AG09319 (cell line): ENCODE measurements at places on chromosomes 16 and 17.
A peak's percentile ranks its signal among the peaks of the same experiment; 100 is the strongest.

GRCh38 chr16:5490499-5490898, 392.9 kb upstream of the EEF2KMT start:
- no peak for DNase-seq

DNA sequence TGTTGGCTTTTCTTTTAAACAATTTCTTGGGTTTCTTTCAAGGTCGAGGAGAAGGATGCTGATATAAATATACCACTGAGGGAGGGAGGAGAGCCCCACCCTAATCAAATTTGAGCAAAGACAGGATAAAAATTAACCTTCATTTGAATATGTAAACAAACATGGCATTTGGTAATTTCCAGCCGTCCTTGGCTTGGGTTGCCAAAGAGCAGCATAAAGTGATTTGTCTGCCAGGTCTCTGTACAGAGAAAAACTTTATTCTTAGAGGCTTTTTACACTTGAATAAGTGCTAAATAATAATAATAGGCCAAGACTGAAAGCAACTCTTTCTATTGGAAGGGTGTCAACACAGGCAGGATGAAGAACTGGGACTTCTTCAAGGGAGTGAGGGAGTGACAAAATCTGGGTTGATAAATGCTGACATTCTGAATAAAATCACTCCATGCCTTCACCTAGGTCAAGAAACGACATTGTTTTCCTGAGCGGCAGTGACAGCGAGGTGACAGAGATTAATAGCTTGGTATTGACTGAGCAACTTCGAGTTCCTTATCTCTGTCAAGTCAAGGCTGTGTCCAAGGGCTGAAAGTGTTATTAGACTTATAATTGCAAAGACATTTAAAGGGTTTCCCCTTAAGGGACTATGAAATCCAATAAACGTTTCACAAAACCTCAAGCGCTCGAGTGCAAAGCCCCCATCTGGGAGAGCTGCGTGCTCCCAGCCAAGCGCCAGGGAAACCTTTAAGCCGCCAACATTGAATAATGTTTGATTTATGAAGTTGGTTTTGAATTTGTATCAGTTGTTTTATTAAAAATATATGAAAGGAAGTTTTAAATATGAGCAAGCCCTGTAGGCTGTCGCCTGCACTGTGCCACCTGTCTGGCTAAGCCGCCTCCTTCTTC, 269.5 kb upstream of the N4BP1 start:
- DNase-seq: no peak

GRCh38 chr16:88003736-88004135, 52.5 kb downstream of the BANP start:
- DNase-seq: no peak

GRCh38 chr16:7013990-7014389, 318.7 kb upstream of the RBFOX1 start:
- DNase-seq: no peak

DNA sequence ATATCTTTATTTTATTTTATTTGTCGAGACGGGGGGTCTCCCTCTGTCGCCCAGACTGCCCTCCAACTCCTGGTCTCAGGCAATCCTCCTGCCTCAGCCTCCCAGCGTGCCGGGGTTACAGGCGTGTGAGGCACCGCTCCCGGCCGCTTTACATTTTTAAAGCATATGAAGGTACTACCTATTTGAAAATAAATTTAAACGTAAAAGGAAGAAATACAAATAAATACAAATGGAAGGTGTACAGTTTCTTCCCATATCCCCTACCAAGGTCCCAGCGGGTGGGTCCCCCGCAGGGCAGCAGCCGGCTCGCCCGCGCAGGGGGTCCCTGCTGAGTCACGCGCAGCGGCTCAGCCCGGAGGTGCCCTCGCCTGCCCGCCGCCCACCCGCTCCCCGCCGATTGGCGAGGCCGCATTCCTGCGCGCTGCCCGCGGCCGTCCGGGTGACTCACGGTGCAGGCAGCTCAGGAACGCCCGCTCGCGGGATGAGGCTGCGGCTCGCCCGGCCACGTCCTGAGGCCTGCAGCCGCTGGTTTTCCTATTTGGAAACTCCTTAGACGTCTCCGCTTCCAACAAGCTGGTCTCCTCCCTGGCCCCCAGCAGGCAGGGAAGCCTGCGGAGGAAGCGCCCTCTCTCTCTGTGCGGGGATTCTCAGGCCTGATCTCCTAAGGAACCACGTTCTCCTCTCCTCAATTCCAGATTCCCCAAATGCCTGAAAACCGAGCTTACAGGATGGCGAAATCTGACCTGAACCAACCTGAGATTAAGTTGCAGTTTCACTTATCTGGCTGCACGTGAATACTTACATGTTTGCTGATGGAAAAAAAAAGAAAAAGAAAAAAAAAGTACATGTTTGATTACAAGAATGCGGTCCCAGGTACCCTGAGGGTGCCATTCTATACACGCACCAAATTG, 54.8 kb upstream of the MAP3K14 start:
- peak; percentile 85 for DNase-seq
